ENCODE measurements at places on chromosomes 7 and 10. TPM values are rescaled to one million over a fixed set of nuclear protein-coding genes. Genes with fewer than 3 reads are reported as not detected.

DNA sequence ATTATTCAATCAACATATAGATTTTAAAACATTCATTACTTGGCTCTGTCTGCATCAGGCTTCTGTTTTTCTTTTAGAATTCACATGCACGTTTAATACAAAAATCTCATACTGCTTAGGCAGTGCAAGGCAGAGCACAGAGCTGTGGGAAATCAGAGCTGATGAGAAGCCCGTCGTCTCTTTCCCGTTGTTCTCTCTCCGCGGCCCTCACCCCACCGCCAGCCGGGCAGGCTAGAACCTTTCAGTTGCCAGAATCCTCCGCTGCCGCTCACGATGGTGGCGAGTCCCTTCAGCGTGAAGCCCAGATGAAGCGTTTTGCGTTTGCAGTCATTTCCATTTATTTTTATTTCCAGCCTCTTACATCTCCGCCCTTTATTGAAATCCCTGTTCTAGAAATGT, 648.2 kb downstream of the SDK1 start:
- no peaks in the 10 kb centered on the region for H3K27me3 ChIP-seq
- no peak for DNase-seq
- no peaks in the 10 kb centered on the region for H3K4me1 ChIP-seq
- H3K36me3 ChIP-seq = no peaks in the 10 kb centered on the region
- no peak overlapping the region for H3K27ac ChIP-seq

The CDK13 gene
- total RNA-seq = 191 TPM

The ZNF248 gene
- 28.5 TPM for total RNA-seq

The SPDYE1 gene
- total RNA-seq = not detected

The BCAP29 gene
- 222 TPM for total RNA-seq

GRCh38 chr10:25339966-25340365, 165.2 kb downstream of the GPR158 start:
- H3K36me3 ChIP-seq = no peaks in the 10 kb centered on the region
- H3K27ac ChIP-seq = no peak overlapping the region

DNA sequence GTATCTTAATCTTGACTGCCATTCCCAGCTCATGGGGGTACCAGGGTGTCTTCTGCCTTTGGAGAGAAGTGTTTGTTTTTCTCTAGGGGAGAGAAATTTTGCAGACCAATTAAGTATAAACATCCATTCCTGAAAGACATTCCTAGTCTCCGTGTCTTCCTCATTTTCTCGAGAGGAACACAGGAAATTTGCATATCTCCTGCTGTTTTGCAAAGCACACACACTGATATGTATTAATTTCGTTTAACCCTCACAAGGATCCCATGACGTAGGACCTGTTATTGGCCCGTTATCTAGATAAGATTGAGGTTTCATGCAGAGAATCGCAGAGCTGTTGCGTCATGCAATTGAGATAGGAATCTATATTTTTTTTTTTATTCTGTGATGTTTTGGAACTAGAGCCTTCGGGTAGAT, 944 bp downstream of the RHBDD2 start:
- H3K4me3 ChIP-seq = peak overlapping the region; percentile 63
- no peaks in the 10 kb centered on the region for H3K27me3 ChIP-seq
- DNase-seq = no peak
- H3K4me1 ChIP-seq = peaks cover 20% of the 10 kb centered on the region
- H3K27ac ChIP-seq = peak overlapping the region; percentile 54
- H3K36me3 ChIP-seq = peaks cover 24% of the 10 kb centered on the region

DNA sequence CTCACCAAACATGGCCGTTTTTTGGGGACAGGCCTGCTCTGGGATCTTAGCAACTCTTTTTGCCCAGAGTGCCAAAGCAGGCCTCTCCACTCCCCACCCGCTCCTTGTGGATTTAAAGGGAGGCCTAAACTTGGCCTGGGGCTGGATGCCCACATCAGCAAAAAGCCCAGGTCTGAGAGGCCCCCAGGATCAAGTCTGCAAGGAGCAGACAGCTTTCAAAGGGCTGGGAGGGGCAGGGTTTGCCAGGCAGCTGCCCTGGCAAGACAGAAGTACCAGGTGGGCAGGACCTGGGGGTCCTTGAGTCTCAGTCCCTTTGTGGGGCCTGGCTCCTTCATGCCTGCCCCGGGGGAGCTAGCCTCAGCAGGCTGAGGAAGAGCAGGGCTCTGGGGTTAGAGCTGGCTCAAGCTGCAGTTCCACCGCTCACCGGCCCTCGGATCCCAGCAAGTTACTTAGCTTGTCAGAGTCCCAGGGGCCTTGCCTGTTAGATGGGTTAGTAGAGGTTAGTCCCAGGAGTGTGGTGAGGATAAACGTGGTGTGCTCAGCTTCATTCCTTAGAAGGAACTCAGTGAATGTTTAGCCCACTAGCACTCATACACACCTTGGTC, 56.2 kb downstream of the ARHGAP22 start:
- H3K27me3 ChIP-seq = no peaks in the 10 kb centered on the region
- no peaks in the 10 kb centered on the region for H3K36me3 ChIP-seq
- H3K4me1 ChIP-seq = no peaks in the 10 kb centered on the region
- H3K4me3 ChIP-seq = no peak overlapping the region
- no peak for DNase-seq

DNA sequence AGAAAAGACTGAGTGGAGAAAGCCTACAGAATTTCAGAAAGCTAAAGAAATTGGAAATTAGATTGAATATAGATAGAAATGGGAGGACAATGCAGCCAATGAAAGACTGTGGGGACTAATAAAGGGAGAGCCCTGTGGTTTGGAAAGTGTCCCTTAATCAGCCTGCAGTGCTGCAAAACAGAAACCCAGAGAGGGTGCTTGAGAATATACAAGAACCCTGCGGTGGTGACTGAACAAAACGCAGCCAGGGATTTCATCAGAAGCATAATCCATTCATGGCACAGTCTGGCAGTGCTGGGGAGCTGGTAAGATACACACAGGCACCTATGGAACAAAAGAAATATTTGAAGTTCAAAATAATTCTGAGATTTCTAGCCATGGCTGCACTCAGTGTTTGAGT, 19.1 kb downstream of the CEP41 start:
- H3K27me3 ChIP-seq = no peaks in the 10 kb centered on the region
- no peaks in the 10 kb centered on the region for H3K36me3 ChIP-seq
- H3K4me3 ChIP-seq = no peak overlapping the region
- peak; percentile 6 for DNase-seq
- H3K27ac ChIP-seq = no peak overlapping the region

DNA sequence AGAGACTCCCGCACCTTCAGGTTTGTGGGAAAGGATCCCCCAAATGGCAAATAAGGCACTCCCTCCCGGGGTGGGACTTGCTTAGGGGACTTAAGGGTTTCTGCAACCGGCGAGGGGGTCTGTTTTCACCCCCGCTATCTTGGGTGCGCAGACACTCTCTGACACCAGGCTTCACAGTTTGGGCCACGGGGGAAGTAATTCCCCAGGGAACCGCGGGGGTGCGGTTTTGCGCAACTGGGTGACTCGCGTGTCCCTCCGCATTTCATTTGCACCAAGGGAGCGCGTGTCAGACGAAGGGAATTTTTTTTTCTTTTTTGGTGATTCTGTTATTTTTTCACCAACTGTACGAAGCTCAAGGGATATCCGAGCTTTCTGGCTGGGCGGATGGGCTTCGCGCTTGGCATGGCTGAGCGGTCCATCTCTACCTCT, 1.7 kb downstream of the GRM8 start:
- H3K4me3 ChIP-seq = peak overlapping the region; percentile 55
- H3K27me3 ChIP-seq = no peaks in the 10 kb centered on the region
- H3K4me1 ChIP-seq = peaks cover 6% of the 10 kb centered on the region
- no peaks in the 10 kb centered on the region for H3K36me3 ChIP-seq
- no peak overlapping the region for H3K27ac ChIP-seq
- peak; percentile 12 for DNase-seq

DNA sequence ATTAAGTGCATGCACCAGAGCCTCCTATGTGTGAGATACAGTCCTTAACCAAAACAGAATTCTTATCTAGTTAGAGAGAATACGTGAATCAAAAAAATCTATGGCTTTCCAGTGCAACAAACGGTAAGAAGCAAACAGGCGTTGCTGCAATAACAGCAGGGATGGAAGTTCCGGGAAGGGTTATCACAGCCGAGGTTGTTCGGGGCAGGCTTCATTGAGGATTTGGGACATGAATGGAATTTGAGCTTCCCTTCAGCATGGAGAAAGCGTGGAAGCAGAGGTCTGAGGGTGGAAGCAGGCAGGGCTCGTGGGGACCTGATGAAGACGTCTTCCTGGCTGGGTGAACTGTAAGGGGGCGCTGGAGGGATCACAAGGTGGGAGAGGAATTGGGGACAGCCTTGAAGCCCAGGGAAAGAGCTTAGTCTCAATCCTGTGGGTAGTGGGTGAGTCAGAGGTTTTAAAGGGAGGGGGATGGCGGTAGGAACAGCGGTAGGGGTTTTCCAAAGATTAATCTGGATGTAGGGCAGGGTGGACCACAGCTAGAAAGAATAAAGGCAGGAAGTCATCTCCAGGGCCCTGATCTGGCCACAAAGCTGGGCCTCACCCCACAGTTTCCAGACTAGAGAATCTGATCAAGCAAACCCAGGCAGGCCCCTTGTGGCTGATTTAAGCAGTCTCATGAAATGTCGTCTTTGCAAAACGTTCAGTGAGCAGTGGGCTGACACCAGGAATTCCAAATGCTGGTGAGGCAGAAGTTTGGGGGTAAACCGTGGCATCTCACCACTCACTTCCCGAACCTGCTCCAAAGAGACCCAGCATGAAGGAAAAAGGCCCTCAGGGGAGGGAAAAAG, 65.1 kb downstream of the CALML3 start:
- DNase-seq = no peak
- H3K4me3 ChIP-seq = no peak overlapping the region
- peaks cover 24% of the 10 kb centered on the region for H3K4me1 ChIP-seq

DNA sequence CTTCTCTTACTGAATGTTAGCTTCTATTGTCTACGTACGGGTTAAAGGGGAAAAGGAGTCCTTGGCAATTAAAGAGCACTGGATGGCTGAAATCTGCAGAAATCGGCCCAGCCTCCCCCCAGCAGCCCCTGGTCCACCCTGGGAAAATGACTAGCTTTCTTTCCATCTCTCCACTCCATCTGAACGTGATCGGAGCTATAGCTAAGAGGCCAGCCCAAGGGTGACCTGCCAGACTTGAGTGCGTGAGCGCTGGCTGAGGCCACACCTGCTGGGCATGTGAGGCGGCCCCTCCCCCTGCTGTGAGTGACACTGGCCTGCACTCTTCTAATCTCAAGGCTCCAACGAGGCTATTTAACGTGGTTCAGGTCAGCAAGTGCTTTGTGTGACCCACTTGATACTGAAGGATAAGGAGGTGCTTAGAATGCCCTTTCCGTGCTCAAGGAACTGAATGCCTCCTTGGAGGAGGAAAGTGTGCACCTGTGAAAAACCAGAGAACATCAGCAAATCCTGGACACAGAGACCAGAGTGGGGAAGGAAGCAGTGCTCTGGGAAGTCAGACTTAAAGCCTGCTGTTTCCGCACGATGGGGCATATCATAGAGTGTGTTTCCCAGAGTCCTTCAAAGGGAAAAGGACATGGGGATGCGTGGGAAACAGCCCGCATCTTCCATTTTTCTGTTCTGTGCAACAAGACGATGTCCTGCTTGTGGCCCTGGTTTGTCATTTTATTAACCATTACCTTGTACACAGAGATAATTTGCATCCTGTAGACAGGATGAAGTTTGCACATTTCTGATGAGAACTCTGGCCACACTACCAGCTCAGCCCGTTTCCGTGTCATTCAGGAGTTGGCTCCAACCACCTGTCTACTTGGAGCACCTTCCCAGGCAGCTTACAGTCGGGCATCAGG, 12.5 kb upstream of the MNX1 start:
- no peak overlapping the region for H3K27ac ChIP-seq
- no peaks in the 10 kb centered on the region for H3K36me3 ChIP-seq

The PRR15 gene
- total RNA-seq = 2.1 TPM

GRCh38 chr7:158536871-158537515, 50.6 kb downstream of the PTPRN2 start:
- DNase-seq = no peak
- H3K27ac ChIP-seq = no peak overlapping the region
- no peaks in the 10 kb centered on the region for H3K4me1 ChIP-seq
- no peak overlapping the region for H3K4me3 ChIP-seq
- H3K36me3 ChIP-seq = no peaks in the 10 kb centered on the region

The WNT16 gene
- not detected for total RNA-seq

The MMD2 gene
- total RNA-seq = not detected

The ZNF853 gene
- 17.9 TPM for total RNA-seq

DNA sequence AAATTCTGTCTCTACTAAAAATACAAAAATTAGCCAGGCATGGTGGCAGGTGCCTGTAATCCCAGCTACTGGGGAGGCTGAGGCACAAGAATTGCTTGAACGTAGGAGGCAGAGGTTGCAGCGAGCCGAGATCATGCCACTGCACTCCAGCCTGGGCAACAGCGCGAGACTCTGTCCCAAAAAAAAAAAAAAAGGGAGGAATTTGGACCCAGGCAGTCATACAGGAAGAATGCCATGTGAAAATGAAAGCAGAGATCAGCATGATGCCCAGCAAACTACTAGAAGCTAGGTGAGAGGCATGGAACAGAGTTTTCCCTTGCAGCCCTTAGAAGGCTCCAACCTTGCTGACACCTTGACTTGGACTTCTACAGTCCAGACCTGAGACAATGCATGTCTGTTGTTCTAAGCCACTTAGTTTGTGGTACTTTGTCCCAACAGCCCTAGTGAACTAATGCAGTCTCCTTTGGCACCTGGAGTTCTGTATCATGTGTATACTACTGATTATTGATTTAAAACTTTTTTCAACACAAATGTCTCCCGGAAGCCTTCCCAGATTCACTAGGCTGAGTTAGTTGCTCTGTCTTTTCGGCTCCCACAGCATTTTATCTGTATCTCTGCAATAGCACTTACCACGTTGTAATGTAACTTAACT, 10.2 kb upstream of the BAG3 start:
- no peak for DNase-seq
- no peaks in the 10 kb centered on the region for H3K36me3 ChIP-seq
- no peaks in the 10 kb centered on the region for H3K4me1 ChIP-seq
- H3K4me3 ChIP-seq = no peak overlapping the region
- H3K27me3 ChIP-seq = no peaks in the 10 kb centered on the region
- no peak overlapping the region for H3K27ac ChIP-seq

The CYP2C19 gene
- total RNA-seq = not detected

DNA sequence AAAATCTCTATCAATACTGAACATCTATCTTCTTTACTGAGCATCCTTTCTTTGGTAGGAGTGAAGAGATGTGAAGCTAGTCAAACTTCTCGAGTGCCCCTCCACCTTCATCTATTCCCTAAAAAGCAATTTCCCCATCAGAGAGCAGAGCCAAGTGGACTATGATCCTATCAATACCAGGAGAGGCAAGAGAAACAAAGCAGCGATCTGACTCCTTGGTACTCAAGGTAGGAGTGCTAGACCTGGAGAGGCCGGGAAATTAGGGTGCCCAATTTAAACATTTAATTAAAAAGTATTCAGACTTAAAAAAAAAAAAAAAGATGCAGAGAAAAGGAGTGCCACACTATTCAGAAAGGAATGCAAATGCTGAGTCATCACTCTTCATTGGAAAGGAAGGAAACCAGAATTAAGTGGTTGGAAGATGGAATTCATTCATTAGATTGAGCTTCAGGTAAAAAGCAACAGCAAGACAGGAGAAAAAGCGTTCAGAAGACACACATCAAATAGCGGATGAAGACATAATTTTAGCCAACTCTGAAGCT, 1.6 kb downstream of the TIAL1 start:
- DNase-seq = no peak
- no peaks in the 10 kb centered on the region for H3K27me3 ChIP-seq
- peaks cover 35% of the 10 kb centered on the region for H3K4me1 ChIP-seq
- peak overlapping the region; percentile 47 for H3K4me3 ChIP-seq
- no peaks in the 10 kb centered on the region for H3K36me3 ChIP-seq
- H3K27ac ChIP-seq = no peak overlapping the region

All from thyroid gland (tissue), 4 donors.